ENCODE measurements at places on chromosomes 3 and 15. TPM values are rescaled to one million over a fixed set of nuclear protein-coding genes. Genes with fewer than 3 reads are reported as not detected.

Gene DLEC1
- 3.9 TPM for total RNA-seq

Gene CCDC54
- not detected for total RNA-seq

Gene TF
- total RNA-seq: 18.1 TPM

- DNase-seq: no peak
Observed at GRCh38 chr3:174767406-174767805, 91.7 kb upstream of the NAALADL2 start.

All from ovary (tissue), 10 donors.